ENCODE measurements at places on chromosomes 7 and 10.

DNA sequence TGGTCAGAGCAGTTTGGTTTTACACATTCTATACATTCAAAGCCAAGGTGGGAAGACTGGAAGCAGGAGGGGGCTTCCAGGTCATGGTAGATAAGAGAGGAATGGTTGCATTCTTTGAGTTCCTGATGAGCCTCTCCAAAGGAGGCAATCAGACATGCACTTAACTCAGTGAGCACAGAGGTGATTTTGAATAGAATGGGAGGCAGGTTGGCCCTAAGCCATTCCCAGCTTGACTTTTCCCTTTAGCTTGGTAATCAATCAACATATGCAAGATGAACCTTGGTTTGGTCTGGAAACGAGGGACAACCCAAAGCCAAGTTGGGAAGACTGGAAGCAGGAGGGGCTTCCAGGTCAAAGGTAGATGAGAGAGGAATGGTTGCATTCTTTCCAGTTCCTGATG lies 31.4 kb downstream of the TCERG1L start:
- no peak for DNase-seq

- no peak for DNase-seq
Observed at GRCh38 chr7:25562673-25563182, 334.4 kb upstream of the NPVF start.

DNA sequence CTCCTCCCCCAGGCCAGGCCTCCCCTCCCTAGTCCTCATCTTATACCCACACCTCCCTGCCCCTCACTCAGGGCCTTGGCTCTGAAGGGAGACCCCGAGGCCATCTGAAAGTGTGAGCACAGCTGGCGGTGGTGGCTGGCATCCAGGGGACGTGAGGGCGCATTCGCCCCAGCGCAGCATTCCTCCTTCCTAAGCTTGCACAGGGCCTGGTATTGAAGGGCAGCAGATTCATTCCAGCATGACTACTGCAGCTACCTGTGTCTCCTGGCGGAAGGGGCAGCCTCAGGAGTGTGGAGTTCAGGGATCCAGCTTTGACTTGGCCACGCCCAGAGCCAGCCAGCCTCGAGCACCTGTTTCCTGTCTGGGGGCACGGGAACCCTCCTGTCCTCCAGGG lies 72.6 kb downstream of the PARP12 start:
- DNase-seq, result no peak

GRCh38 chr7:16092711-16093110 lies 328.6 kb downstream of the CRPPA start:
- DNase-seq, result no peak

DNA sequence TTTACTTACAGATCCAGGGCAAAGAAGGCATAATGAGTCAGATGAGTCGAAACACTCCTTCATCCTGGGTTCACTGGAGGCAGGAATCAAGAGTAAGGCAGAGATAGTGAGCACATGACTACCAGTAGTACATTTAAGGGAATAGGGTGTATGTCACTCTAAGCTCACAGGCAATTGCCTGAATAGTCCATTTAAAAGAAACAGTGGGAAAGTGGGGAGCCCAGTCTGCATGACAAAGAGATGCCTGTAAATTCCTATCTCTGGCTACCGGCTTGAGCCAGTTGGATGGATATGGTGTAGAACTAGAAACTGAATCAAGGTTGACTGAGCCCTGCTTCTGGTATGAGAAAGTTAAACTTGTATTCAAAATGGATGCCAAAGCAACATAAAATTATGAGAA lies 861.5 kb upstream of the ZWINT start:
- DNase-seq, result no peak

GRCh38 chr10:24449321-24449740 lies 240.4 kb downstream of the KIAA1217 start:
- DNase-seq, result no peak

DNA sequence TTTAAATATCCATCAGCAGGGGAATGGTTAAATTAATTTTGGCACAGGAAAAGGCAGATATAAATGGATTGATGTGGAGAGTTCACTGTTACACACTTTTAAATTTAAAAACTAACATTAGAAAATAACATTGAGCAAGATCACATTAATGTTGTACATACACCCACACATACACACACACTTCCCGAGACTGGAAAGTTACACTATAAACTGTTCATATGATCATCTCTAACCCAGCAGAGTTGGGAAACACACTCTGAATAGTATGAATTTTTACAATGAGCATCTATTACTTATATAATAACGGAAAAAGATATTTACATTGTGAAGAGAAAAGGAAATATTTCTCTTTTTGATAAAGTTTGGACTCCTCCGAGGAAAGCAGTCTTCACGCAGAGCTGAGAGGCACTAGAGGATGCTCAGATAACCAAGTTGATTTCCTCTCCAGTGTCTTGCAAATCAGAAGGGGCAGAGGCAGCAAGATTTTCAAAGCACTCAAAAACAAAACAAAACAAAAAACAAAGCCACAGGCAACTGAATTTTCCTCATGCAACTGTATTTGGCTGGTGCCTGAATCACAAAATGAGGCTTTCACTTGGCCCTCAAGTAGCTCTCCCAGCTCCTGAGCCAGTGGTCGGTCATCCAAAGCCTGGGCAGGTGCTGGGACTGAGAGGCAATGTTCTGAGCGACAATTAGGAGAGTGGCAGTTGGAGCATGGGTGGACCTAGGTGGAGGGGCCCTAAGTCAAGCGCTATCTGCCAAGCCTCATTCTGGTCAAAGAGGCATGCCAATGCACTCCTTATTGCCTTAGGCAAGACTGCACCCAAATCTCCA lies 10.5 kb upstream of the GATAD1 start:
- no peak for DNase-seq

All from hematopoietic multipotent progenitor cell treated with erythropoietin and hydrocortisone succinate and interleukin-3 and kit ligand, for 6 days (in vitro differentiated cells).